ENCODE measurements at places on chromosomes 3 and 15. TPM values are rescaled to one million over a fixed set of nuclear protein-coding genes. Genes with fewer than 3 reads are reported as not detected.

Gene XIRP1
- not detected for total RNA-seq

Gene MTFMT
- total RNA-seq, result 38.9 TPM

Gene NR2F2
- total RNA-seq, result 19.8 TPM

Gene STAB1
- total RNA-seq, result 0.80 TPM

Gene ALDH1L1
- not detected for total RNA-seq

Gene PLSCR2
- not detected for total RNA-seq

Gene SCN11A
- total RNA-seq, result under 0.01 TPM

Gene LINGO1
- not detected for total RNA-seq

Gene TRIP4
- 14.0 TPM for total RNA-seq

Gene PRR20G
- not detected for total RNA-seq

Gene PPM1M
- total RNA-seq, result 22.4 TPM

Gene CCDC39
- total RNA-seq, result not detected

Gene AMT
- total RNA-seq, result 3.0 TPM

Gene LTF
- total RNA-seq, result not detected

Gene PRSS50
- not detected for total RNA-seq

Gene CPNE9
- total RNA-seq, result not detected

Gene LMAN1L
- total RNA-seq, result not detected

Gene MRAS
- 25.1 TPM for total RNA-seq

Gene NECTIN3
- 48.9 TPM for total RNA-seq

Gene SEMA3G
- 0.40 TPM for total RNA-seq

Gene BNC1
- total RNA-seq, result 2.3 TPM

Gene CCR1
- total RNA-seq, result not detected

Gene LCMT2
- 5.9 TPM for total RNA-seq

Gene OXSM
- 12.2 TPM for total RNA-seq

Gene FAIM
- total RNA-seq, result 4.0 TPM

Gene SPTBN5
- total RNA-seq, result 0.24 TPM

Gene TTLL13
- 0.08 TPM for total RNA-seq

Gene RAB5A
- 53.7 TPM for total RNA-seq

Data from epithelial cell of alveolus of lung (primary cell).